ENCODE measurements at places on chromosomes 5 and 9.
A peak's percentile ranks its signal among the peaks of the same experiment; 100 is the strongest.

DNA sequence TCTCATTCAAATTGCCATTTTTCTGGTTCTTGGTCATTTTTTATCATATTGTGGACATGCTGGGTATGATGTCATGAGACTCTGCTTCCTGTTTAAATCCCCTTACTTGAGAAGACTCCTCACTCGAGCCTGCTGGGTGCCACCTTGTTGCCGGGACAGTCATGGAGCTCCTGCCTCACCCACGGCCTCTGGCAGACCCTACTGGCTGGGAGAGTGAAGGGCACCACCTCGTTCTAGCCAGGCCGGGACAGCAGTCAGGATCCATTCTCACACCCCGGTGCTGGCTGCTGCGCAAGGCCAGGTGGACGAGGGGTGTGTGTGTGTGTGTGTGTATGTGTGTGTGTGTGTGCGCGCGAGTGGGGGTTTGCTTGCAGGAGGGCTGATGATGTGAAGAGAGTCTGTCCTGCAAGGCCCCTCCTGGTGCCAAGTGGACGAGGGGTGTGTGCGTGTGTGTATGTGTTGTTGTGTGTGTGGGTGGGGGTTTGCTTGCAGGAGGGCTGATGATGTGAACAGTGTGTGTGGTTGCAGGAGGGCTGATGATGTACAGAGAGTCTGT lies 4.4 kb downstream of the CEP72 start:
- no peak for DNase-seq

GRCh38 chr5:79171635-79172245 lies 60.1 kb downstream of the BHMT start:
- no peak for DNase-seq

DNA sequence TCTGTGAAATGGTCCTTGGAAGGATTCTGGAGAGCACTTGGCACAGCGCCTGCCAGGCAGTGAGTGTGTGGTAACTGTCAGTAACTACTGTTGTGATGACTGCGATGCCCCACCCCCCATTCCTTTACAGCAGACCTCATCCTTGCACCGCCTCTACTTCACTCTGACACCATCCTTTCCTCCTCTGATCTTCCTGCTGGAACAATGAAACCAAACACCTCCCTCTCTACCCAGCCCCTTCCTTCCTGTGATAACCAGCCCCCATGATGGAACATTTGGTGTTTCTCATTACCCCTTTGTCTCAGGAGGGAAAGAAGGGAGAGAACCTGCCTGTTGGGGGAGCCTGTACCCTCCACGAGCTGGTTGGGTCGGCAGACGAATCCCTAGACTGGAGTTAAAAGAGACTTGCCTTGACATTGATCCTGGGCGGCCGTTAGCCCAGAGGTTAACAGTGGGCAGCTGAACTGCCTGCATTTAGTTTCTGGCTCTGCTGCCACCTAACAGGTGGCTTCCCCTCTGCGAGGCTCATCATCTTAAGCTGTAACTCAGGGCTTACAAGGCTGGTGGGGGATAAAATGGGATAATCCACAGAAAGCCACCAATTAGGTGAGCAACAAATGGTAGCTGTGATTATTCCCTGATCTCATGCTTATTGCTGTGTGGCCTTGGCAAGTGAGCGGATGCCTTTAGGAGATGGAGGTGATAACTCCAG lies 34.2 kb upstream of the GRPEL2 start:
- peak; percentile 88 for DNase-seq

DNA sequence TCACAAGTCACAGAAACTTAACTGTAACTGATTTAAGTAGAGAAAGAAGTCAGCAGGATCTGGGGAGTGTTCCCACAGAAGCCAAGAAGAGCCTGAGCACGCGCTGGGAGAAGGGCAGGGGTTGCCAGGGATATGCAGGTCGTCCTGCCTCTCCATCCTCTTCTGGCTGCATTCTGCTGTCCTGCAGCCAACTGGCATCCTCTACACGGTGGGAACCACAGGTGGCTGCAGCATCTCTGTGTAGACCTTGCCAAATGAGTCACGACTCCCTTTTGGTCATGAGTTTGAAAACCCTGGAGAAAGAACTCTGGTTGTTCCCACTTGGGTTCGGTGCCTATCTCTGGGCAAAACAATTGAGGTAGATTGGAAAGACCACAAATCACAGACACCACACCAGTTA lies 38.4 kb upstream of the PCA3 start:
- no peak for DNase-seq

DNA sequence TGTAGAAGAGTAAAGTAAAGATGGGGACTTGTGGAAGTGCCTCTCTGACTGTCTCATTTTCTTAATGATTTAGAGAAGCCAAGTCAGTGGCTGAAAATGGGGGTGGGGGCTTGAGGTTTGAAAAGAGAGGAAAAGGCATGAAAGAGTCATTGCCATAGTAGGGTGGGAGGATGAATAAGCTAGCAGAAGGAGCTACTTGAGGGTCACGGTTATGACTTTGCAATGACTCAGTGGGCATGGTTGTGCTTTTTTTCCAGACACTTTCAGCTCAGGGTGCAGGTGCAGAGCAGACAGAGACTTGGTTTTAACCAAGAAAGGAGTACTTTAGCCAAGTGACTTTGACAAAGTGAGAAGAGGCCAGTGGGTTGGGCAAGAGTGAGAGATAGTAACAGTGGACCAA lies 117.8 kb downstream of the PTTG1 start:
- no peak for DNase-seq

GRCh38 chr5:64534033-64534432 lies 28.2 kb downstream of the RGS7BP start:
- DNase-seq, result no peak

Measured in NCI-H524 treated with DMSO at 0.1 percent for 48 hours (cell line).